ENCODE measurements at places on chromosomes 6 and 20.

- no peak for DNase-seq
These were observed 11.1 kb upstream of the SERINC1 start for GRCh38 chr6:122482750-122483080.

DNA sequence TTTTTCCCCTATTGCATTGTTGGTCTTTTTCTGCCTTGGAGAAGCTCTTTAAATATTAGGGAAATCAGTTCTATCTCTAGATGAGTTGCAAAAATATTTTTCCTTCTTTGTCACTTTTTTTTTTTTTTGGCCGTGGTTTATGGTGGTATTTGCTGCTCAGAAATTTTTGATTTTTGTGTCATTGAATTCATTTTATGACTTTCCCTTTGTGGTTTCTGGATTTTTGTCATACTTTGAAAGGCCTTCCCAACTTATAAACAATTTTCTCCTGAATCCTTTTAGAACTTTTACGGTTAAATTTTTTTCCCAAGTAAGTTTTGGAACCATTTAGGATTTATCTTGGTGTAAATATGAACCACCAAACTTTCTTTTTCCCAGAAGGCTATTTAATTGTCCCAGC, 145.6 kb downstream of the GJA10 start:
- peak; percentile 77 for DNase-seq

- no peak for DNase-seq
These were observed 41.0 kb upstream of the BCLAF1 start for GRCh38 chr6:136330634-136331033.

DNA sequence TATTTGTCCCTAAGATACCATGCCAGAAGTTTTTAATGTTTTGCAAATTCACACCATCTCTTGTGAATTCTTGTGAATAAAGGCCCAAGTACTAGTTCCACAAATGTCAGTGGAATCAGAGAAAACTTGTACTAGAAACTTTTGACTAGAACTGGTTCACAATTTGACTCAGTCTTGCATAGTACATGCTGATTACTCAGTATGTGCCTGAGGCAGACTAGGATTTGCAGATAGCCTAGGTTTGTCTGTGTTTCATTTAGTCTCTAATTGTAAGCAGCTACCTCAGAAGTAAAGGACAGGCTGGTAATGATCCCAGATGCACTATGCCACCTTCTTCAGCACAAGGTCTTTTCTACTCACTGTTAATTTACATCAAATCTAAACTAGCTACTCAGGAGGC, 34.2 kb upstream of the GSTA4 start:
- no peak for DNase-seq

DNA sequence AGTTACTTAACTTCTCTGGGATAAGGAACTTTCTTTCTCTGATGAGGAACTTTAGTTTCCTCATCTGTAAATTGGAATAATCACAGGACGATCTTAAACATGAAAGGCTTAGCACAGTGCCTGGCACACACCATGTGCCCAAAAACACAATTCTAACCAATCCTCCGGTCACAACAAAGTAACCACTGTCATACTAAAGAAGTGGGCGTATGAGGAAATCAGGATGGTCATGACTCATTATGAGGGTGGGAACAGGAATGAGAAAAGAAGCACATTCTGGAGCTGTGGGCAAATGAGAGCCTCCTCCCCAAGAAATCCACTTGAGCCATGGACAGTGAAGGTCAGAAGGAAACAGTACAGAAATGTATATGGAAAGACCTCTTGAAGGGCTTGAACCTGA, 82.9 kb downstream of the LRFN2 start:
- no peak for DNase-seq

GRCh38 chr6:120274547-120274946, 925.0 kb upstream of the MAN1A1 start:
- no peak for DNase-seq

DNA sequence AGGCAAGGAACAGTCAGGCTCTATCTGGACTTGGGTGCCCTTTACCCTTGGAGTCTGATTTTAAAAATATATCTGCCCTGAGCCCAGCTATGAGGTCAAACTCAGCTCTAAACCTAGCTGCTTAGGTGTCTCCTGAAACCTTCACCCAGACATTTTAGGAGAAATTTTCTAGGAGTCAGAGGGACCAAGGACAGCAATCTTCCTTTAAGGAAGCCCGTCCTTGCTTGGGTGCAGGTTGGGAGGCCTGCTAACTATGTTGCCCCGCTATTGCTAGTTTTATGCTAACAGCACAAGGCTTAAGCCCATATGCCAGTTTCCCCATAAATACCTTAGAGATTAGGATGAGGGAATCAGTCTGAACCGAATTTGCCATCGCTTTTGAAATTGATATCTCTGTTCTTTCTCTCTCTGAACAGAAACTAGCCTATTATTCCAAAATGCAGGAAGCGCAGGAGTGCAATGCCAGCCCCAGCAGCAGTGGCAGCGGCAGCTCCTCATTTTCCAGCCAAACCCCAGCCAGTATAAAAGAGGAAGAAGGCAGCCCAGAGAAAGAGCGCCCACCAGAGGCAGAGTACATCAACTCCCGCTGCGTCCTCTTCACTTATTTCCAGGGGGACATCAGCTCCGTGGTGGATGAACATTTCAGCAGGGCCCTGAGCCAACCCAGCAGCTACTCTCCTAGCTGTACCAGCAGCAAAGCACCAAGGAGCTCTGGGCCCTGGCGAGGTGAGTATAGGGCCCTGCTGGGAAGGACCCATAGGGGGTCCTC, 2.6 kb downstream of the VGLL2 start:
- no peak for DNase-seq

DNA sequence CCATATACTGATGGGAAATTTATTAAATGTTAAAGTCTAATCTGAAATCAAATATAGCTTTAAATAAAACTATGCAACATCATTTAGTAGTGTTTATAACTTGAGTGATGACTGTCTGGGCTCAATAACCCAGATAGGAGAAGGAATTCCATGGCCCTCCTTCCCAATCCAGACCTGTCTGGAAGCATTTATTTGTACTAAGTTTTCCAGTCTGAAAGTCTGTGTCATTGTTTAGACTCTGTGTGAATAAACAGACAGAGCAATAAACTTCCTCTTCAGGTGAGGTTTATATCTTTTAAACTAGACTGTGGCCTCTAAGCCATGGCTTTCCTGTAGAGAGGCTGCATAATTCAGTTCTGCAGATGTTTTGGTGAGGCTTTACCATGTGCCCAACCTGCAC, 176.4 kb downstream of the SOX4 start:
- no peak for DNase-seq
